ENCODE measurements at places on chromosomes 5 and 9.
A peak's percentile ranks its signal among the peaks of the same experiment; 100 is the strongest.

GRCh38 chr9:36826581-36826980 lies 207.5 kb downstream of the PAX5 start:
- DNase-seq: no peak

GRCh38 chr5:155434681-155435080 lies 421.1 kb downstream of the KIF4B start:
- peak; percentile 9 for DNase-seq

DNA sequence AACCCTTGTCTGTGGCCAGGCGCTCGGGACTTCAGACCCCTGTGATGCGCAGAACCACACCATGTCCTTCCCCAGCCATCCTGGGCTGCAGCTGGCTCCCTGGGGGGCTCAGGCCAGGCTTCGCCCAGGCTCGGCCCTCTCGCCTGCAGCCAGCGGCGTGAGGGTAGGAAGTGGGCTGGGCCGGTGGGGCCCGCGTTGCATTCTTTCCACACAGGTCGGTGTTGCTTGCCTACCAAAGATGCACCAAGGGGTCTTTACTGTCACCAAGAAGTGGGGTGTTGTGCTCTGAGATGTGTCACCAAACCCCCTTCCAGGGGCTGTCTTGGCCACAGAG lies 48.3 kb upstream of the RNF130 start:
- DNase-seq: no peak

DNA sequence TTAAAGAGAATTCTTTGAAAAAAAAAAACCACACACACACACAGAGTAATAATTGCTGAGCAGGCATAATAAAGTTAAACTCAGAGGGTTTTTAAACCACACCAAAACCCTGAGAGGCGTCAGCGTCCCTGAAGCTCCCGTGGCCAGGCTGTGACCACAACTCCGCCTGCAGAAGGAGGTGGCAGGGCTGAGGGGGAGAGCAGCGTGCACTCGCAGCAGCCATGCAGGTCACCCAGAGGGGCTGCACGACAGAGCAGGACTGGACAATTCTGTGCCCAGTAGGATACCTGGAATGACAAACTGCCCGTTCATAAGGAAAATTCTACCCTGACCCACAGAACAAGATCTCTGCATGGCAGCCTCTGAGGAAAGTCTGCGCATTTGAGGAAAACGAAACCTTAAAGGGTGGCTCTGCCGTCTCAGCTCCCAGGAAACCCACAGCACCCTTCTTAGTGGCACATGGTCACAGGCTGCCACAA lies 44.0 kb downstream of the ROR2 start:
- peak; percentile 86 for DNase-seq

DNA sequence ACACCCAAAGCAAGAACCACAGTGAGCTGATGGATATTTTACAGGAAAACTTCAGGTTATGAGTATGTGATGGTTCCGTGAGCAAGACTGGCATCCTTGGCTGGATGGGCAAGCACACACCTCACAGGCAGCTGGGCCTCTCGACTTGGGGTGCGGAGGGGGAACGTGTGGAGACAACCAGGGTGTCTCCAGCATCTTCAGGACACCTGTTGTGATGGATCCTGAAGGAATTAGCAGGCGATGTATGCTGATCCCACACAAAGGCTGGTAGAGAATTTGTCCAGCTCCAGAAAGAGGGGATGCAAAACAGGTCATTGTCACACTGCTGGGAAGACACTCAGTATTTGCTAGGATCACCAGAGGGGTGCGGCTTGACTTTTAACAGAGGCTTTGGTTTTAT lies 42.7 kb downstream of the SECISBP2 start:
- no peak for DNase-seq

DNA sequence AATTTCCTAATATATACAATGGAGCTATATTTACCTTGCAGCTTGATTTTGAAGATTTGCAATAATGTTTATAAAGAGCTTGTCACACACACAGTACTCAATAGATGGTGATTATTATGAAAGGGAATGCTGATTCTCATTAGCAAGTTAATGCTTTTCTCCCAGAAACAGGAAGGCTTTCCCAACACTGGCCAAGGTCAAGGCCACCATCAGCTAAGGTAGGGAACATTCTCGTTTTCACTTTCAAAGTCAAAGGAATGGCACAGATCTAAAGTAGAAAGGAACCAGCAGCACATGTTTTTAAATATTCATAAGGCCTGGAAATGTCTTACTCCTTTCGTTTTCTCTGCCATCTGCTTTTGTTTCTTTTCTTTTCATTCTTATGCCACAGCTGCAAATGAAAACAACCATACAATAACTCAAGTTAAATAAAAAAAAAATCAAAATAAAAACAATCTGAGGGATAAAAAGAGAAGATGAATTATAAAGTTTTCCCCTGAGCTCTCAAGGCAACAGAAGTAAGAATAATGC lies 266.8 kb downstream of the CRB2 start:
- DNase-seq: no peak
